Jurkat, Clone E6-1 (cell line): ENCODE measurements at places on chromosomes 5 and 9.

- DNase-seq = no peak
Measured at GRCh38 chr5:13464532-13465193, 479.8 kb downstream of the DNAH5 start.

GRCh38 chr5:15425766-15426165, 74.2 kb upstream of the FBXL7 start:
- DNase-seq = no peak

DNA sequence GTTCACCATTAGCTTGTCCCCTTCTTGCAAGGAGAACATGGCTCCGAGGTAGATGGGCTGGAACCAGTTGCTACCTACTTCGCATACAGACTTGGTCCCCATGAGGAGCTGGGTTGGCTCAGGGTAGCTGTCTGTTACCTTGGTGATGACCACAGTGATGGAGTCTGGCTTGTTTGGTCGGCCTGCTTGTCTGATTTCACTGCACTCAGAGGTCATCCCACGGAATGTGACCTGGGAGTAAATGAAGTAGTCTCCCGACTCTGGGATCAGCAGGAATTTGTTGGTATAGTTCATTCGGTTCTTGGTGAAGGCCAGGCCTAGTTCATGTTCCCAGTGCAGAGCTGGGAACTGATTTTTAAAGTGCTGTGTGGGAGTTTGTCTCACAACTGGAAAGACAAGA, 15.3 kb downstream of the TNFSF15 start:
- DNase-seq = no peak

DNA sequence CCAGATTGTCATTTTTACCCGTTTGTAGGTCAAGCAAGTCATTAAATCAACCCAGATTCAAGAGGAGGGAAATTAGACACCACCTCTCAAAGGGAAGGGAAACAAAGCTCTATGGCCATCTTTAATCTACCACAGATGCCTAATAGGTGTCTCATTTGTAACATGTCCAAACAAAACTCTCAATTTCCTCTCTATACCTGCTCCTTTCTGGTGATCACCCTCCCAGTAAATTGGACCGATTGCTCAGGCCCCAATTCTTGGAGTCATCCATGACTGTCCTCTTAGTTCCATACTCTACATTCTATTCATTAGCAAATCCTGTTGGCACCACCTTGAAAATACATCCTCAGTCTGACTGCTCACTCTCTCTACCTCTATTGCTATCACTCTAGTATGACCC, 22.1 kb upstream of the UGCG start:
- DNase-seq = no peak

GRCh38 chr9:21528123-21528808, 46.2 kb upstream of the IFNE start:
- no peak for DNase-seq

GRCh38 chr9:70829591-70830265, 291.7 kb downstream of the TRPM3 start:
- DNase-seq = no peak

GRCh38 chr5:57189515-57189914, 15.7 kb downstream of the GPBP1 start:
- DNase-seq = no peak

DNA sequence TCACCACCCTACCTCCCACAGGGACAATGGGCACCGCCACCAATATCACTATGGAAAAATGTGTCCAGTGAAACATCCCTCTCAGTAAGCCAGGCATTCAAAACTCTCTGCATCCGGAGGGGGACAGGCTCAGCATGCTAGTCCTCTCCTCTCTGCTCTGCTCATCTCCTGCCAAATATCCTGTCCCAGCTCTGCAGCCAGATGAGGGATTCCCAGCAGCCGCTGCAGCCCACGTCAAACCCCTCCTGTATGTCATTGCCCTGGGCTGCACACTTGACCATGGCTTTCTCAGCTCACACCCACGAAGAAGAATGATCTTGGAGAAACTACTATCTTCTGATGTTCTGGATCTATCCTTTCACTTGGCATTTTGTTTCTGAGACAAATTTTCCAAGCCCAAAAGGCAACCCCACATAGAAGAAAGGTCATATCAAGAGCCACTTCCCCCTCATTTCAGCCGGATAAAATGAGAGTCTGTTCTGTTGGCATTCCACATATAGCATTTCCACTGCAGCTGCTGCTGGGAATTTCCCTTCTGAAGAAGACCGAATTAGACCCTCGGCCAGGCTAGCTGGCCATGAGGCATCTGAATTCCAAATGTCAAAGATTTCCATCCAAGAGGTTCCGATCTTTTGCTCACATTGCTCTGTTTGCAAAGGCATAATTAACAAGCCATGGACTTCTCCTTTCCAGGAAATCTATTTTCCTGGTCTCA, 338.0 kb downstream of the ACTL7B start:
- DNase-seq = no peak

DNA sequence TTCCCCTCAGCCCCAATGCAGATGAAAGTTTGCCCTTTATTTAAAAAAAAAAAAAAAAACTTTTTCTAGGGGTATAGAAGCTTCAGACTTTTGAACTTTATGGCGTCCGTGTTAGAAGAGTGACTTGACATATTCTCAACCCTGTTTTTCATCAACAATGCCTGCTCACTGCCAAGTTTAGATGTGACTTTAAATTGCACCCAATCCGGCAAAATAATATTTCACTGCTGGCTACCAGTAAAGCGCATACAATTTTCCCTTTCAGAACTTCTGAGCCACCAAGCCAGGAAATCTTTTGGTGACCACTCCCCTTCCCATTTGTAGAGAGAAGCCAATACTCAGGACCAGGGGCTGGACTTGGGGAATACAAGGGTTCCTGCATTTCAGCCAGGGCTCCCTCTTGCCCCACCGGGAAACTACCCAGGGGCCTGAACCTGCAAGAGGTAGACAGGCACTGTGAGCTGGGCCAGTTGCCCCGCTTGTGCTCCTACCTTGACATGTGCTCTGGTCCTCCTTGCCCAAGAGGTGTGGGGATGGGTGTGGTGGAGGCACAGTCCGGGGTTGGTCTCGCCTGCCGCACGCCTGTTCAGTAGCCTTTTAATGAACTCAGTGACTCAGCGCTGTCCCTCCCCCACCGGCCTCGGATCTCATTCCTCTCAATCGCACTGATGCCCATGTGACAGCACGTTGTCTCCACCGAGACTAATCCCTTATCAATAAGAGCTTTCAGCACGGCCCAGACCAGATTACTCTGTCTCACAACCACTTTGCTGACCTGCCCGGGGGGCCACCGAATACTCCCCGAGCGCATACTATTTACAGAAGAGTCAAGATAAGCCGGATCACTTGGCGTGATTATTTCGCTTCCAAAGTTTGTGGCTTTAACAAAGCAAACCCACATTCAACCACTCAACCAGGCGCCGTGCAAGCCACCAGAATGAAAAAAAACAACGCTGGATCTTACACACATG, 226.4 kb downstream of the DCP2 start:
- no peak for DNase-seq

GRCh38 chr5:97250113-97250512, 67.1 kb upstream of the RIOK2 start:
- no peak for DNase-seq

DNA sequence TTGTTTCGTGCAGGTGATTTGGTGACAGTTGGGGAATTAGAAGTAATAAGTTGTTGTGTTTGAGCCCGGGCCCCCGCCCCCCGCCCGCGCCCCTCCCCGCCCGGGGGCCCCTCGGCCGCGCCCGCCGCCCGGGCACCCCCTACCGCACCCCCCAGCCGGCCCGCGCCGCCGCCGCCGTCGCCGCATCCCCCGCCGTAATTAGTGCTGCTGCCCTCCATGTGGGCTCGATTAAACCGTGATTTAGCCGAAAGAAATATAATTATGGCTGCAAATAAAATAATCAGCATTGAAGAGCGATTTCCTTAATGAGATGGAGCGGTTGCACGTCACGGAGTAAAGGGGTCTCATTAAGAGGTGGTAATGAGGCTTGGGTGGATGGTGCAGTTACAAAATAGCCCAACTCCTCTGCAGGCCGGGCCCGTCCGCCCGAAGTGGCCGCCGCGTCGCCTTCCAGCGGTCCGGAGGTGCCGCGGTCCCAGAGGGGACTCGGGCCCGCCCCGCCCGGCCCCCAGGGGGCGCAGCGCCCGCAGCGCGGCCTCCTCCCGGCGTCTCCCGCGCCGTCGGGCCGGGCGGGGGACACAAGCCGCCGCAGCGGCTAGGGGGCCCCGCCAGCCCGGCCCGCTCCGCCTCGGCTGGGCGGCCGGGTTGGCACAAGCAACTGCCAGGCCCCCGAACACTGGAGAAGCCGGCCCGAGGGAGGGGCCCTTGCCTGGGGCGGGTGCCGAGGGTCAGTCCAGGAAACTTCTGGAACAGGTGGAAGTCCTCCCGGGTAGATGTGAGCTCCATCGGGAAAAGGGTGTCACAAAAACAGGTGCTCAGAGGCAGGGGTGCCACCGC, 6.9 kb upstream of the OTP start:
- DNase-seq = no peak

DNA sequence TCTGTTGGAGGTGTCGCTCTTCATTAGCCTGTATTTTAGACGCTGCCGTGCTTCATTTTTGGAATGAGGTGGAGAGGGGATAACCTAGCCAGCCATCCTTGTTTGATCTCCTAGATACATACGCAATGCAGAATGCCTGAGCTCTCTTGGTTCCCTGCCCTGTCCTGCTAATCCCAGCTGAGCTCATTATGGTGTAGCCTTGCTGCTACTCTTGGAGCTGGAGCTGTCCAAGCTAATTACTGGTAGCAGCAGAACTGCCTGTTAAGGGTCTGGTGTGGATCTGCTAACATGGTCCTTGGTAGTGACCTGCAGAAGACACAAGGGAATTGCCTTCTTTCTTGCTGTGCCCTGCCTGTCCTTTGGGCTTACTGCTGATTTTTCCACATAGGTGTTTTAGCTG, 207.9 kb downstream of the CNTLN start:
- DNase-seq = no peak

DNA sequence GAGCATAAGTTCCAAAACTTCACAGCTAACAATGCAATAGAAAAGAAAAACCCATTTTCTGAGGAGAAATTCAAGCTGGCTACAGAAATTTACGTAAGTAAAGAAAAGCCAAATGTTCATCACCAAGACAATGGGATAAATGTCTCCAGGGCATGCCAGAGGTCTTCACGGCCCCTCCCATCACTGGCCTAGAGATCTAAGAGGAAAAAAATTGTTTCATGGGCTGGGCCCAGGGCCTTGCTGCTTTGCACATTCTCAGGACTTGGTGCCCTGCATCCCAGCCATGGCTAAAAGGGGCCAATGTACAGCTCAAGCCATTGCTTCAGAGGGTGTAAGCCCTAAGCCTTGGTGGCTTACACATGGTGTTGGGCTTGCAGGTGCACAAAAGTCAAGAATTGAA, 443.6 kb downstream of the ELAVL2 start:
- no peak for DNase-seq

DNA sequence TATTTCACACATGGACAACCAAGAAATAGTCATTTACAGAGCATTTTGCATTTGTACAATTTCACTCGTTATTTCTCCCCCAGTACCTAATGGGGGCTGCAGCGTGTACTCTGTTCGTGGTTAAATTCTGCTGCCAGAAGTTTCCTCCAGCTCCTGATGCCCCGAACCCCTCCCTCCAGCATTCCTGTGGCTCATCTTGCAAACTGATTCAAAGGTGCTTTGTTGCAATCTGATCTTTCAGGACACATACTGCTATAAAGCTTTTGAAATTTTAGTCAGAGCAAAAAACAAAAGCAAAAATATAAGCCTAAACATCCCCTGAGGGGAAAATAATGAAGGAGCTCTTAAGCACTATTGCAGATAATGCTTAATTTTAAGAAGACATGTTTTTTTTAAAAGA, 27.7 kb downstream of the UBLCP1 start:
- peak; percentile 17 for DNase-seq

DNA sequence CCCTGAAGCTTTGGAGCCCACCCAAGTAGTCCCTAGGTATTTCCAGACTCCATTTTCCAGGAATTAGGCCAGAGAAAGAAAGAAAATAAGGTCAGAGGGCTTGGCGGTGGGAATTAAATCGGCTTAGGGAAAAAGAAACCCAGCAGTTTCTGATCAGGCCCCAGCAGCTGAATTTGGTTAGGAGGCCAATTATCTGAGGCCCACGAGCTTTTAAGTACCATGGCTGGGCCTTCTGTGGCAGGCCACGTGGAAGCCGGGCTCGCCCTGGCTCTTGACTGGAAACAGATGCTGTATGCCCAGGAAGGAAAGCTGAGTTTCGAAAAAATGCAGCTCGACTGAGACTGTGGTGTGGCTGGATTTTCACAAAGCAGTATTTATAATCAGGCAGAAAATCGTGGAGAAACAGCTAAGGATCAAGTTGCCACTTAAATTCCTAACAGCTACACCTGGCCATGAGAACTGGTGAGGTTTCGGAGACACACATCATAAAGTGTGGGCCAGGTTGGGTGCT, 75.1 kb upstream of the PANK3 start:
- DNase-seq = no peak

DNA sequence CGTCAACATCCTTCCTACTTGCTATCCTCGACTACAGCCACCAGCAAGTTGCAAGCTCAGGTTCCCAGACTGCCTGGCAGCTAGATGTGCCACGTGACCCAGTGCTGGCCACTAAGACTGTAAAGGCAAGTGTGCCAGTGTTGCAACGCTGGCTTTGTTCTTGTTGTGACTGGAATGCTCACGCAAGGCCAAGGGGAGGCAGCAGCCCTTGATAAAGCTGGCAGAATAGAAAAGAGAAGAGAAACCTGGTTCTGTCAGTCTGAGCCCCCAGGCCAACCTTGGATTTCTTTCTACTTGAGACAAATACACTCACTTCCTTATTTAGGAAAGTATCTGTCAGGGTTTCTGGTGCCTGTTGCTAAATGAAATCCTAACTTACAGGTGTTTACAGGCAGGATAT, 113.0 kb downstream of the KLHL3 start:
- no peak for DNase-seq

DNA sequence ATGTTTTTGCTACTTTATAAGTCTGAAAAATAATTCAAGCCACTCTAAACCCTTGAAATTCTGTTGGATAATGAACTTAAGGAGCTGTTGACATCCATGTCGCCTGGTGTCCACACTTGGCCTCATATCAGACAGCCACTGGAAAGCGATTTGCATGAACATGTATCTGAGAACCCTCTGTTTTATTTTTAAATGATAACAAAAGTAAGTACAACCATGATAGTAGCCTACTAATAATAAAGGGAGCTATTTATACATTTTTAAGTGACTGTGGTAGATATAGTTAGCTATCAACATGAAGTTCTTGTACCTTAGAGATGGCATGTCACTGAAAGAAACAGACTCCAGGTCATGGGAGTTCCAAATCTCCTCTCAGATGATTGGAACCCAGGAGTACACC, 53.3 kb downstream of the PLCXD3 start:
- no peak for DNase-seq

DNA sequence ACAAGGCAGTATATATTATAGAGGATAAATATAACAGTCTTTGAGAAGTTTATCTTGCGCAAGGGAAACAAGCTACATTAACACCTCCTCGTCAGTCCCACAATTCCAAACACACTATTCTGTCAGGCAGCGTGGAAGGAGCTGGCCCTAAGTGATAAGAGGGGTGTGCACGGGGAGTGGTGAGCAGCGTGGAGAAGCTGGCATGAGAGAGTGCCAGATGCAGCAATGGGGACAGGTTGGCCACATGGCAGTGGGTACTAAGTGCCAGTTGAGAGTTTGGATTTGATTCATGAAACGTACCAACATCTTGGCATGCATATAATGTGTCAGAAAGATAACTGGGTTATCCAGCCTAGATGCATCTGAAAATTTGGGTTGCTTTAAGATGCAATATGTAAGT, 460.2 kb downstream of the ICE1 start:
- no peak for DNase-seq

GRCh38 chr9:15404171-15404570, 18.5 kb upstream of the SNAPC3 start:
- no peak for DNase-seq
